ENCODE measurements at places on chromosomes 5 and 9.

DNA sequence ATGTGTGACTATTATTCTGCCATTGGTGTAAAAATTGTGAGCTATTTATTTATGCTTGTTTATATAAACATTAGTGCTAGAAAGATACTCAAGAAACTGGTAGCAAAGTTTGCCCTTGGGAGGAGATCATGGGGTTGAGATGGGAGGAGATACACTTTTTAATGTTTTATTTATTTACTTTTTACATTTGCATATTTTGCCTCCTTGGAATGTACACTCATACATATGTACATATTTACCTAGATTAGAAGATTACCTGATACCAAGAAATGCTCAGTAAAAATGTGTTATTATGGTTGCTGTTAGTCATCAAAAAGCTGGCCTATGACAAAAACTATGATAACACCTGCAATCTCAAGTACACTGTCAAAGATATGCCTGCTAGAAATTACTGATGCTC, 195.2 kb downstream of the KCTD16 start:
- DNase-seq: no peak

DNA sequence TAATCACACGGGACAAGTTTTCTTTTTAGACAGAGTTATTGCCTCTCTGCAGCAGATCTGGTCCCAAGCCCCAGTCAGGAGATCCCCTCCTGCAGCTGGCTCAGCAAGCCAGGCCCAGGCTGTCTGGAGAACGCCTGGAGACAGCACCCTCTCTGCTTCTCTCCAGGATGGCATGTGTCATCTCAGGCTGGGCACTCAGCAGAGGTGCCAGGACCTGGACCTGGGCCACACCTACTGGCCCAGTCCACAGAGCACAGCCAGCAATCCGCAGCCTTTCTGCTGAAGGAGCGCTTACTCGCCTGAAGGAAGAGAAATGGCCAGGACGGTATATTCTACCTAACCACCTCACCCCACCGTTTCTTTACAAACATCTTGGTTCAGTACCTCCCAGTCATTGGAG, 4.7 kb upstream of the TBC1D9B start:
- DNase-seq: no peak

GRCh38 chr5:149581931-149582768, 852 bp downstream of the ARHGEF37 start:
- DNase-seq: no peak

- no peak for DNase-seq
Observed at GRCh38 chr5:5422819-5423515, 490 bp downstream of the ICE1 start.

DNA sequence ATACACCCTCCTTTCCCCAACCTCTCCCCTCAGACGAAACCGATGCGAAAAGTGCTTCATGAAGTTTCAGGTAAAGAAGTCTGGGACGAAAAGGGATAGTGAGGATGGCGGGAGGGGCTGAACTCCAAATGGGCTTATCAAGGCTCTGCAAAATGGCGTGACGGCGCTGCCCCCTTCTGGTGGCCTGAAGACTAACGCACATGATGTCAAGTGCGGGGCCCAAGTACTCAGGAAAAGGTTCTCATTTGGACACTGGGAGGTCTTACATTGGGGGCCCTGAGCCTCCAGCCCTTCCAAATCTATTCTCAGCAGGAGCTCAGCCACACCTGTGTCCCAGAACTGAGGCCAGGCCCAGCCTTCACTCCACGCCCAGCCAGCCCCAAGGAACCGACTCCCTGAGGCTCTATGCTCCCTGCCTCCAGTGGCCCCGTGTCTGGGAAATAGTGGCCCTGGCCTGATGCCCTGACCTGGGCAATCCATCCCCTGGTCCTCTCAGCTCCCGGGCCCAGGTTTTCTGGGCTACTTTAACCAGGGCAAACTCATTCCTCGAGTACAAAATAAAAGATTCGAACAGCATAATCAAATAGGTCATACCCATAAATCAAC, 119.9 kb downstream of the KCNIP1 start:
- no peak for DNase-seq

DNA sequence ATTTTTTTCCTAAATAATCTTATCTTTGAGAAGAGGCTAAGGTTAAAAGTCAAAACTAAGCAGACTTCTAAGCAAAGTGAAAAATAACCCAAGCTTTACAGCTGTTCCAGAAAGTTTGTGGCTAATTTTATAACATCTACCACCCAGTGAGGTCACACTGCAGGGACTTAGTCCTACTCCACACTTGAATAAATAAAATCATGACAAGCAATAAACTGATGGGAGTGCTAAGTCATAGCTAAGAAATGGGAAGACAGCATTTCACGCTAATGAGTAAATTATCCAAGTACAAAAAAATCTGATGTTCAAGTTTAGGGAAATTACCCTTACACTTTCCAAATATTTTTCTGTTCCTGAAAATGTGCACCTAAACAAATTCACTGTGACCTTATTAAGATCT, 47.7 kb downstream of the ZNF608 start:
- no peak for DNase-seq

- DNase-seq: no peak
Observed at GRCh38 chr5:80926979-80927656, 33.0 kb upstream of the RASGRF2 start.

DNA sequence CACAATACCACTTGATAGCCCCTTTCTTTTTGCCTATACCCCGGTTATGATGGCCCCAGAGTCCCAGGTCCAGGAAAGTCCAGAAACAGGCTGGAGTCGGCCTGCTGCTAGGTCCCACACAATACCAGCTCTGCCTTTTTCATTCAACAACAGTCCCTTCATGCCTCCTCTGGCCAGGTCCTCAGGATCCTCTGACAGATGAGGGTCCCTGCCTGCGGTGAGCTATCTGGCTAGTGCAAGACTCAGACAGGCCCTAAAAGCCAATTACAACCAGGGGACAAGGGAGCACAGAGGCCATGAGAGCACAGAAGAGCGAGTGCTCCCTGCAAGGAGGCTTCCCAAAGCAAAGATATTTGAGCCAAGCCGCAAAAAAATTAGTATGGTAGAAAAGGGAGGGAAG, 84.8 kb upstream of the ZBTB43 start:
- DNase-seq: no peak

DNA sequence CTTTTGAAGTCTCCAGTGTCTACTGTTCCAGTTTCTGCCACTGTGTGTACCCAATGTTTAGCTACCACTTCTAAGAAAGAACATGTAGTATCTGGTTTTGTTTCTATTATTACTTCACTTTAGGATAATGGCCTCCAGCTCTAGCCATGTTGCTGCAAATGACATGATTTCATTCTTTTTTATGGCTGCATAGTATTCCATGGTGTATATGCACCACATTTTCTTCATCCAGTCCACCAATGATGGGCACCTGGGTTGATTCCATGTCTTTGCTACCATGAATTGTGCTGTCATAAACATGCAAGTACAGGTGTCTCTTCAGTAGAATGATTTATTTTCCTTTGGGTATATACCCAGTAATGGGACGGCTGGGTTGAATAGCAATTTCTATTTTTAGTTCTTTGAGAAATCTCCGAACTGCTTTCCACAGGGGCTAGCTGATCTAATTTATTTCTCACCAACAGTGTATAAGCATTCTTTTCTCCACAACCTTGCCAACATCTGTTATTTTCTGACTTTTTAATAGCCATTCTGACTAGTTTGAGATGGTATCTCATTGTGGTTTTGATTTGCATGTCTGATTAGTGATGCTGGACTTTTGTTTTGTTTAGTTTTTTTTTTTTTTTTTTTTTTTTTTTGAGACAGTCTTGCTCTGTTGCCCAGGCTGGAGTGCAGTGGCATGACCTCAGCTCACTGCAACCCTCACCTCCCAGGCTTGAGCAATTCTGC, 68.9 kb downstream of the WDR41 start:
- no peak for DNase-seq

- DNase-seq: no peak
Observed at GRCh38 chr9:89440951-89441654, 56.8 kb downstream of the SEMA4D start.

DNA sequence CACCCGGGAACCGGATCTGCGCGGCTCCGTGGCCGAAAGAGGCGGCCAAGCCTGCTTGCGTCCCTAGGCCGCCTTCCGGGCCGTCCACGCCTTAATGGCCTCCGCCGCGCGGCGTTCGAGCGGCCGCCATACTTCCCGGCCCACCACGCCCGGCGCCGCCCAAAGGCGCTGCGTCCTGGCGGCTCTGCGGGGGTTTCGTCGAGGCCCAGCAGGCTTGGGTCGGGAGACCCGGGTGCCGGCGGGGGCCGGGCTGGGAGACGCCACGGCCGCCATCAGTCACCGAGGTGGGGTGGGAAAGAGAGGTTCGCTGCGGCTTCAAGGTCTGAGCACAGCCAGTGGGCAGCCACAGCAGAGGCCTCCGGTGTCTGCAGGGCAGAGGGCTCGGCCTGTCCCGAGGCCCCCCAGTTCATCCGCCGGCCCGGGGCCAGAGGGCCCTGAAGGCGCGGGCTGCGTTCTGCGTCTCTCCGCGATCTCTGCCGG, 545.8 kb upstream of the CDH10 start:
- no peak for DNase-seq

DNA sequence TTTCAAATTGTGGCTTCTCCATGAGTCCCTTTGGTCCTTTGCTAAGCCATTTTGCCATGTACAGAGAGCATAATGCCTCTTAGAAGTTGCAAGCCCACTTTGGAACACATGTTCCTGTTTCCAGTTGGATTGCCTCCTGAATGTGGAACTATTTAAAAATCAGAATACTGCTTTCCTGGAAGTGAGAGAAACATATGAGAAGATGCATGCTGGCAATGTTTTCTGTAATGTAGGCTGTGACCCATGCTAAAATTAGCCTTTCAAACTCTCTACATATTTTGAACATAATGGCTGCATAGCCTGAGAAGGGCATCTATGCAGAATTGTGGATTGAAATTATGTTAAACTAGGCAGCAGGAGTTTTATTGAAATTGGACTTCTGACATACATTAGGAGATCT, 175.5 kb upstream of the PAPPA start:
- DNase-seq: no peak

DNA sequence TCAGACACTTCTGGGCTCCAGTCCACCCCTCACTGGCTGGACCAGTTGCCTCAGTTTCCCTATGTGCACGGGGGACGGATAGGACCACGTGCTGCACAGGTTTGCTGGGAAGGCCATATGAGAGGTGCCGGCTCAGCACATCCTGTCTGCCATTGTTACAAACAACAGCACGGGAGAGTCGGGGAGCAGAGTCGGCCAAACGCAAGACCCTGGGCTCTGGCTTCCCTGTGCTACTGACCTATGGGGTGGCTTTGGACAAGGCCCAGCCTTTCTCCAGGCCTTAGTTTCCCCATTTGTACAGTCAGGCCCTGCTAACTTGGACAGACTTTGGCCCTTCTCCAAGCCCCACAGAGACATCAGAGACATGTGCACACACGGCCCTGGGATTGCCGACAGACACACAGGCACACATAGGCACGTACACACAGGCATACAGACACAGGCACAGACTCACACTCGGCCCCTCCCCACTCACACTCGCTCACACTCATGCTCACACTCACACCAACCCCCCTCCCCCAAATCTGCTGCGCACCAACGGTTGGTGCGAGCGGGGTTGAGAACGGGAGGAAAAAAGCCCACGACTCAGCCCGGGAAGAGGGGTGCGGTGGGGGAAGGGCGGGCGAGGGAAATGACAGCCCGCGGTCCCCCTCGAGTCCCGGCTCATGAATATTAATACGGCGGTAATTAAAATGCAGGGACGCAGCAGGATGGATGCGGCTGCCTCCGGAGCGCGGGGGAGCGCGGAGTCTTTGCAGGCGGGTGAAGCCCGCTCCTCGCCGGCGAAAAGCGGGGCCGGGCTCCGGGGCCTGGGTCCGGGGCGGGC, 133.0 kb downstream of the C9orf50 start:
- DNase-seq: no peak

- DNase-seq: no peak
Observed at GRCh38 chr5:96569770-96570169, 92.4 kb upstream of the CAST start.

GRCh38 chr5:139459451-139459934, 3.0 kb downstream of the ECSCR start:
- DNase-seq: no peak

DNA sequence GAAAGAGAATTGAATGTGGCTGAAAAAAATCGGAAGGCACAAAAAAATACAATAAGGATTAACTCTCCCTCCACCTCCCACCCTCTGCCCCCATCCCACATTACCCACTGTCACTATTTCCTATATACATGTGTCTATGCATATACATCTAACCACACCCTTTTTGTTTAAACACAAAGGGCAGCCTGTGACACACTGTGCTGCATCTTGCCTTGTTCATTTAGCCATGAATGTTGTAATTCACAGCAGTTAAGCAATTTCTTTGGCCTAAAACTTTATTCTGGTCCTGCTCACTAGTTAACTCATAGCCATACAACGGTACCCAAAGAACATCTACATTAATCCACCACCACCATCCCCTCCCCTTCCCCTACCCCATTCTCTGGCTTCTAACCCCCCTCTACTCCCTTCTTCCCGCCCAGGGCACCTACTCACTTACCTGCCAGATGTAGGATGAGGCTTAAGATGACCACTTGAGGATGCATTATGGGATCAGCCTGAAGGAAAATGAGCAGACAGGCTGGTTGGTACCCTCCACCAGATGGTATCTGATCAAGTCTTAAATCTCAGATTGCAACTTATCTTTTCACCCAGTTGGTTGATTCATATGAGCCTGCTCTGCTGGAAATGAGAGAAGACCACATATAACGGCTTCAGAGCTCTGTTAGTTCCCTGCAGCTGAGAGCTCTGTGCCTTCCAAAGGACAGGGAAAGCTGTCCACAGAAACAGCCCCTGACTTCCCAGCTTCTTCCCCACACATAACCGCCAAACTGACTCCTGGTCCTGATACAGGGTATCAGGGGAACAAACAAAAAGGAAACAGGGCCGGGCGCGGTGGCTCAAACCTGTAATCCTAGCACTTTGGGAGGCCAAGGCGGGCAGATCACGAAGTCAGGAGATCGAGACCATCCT, 1.2 kb downstream of the HAVCR1 start:
- no peak for DNase-seq

- no peak for DNase-seq
Observed at GRCh38 chr9:2837915-2838314, 6.0 kb downstream of the PUM3 start.

- DNase-seq: no peak
Observed at GRCh38 chr5:97657239-97657638, 474.2 kb upstream of the RIOK2 start.

GRCh38 chr5:94903726-94904125, 285.3 kb downstream of the SLF1 start:
- no peak for DNase-seq

DNA sequence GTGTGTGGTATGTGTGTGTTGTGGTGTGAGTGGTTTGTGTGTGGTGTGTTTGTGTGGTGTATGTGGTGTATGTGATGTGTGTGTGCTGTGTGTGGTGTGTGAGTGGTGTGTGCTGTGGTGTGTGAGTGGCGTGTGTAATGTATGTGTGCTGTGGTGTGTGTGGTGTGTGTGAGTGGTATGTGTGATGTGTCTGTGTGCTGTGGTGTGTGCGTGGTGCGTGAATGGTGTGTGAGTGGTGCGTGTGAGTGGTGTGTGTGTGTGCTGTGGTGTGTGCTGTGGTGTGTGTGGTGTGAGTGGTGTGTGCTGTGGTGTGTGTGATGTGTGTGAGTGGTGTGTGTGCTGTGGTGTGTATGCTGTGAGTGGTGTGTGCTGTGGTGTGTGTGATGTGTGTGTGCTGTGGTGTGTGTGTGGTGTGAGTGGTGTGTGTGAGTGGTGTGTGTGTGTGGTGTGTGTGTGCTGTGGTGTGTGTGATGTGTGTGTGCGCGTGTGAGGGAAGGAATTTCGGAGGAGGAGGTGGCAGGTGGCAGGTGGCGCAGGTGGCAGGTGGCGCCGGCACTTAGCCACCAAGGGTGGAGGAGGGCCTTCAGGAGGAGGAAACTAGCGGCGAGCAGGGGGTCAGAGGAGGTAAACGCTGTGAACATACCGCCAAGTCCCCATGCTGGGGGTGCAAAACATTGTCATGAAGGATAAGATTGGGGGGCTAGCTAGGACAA, 191.8 kb downstream of the MELK start:
- no peak for DNase-seq

Measured in stimulated activated CD8-positive, alpha-beta memory T cell treated with anti-CD3 and anti-CD28 coated beads, Interleukin-2, amount 100 ng/mL, for 1 hour (primary cell).